RCC 7860 (cell line): ENCODE measurements at places on chromosomes 11 and 22.

DNA sequence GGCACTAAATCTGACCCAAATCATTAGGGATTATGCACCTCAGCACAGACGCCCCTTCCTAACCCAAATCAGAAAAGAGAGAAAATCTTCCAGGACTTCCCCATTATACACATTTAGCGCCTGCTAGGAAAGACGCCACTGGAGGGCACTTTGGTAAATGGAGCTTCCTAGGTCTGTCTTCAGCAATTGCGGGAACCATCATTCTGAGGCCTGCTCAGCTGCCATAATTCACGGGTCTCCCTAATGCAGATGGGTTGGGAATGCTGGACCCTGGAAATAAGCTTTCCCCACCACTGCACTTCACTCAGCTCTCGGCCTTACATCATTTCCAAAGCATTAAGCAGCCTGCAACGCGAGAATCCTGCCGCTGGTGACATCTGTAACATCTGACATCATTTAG, 86.2 kb upstream of the OPCML start:
- DNase-seq = no peak

DNA sequence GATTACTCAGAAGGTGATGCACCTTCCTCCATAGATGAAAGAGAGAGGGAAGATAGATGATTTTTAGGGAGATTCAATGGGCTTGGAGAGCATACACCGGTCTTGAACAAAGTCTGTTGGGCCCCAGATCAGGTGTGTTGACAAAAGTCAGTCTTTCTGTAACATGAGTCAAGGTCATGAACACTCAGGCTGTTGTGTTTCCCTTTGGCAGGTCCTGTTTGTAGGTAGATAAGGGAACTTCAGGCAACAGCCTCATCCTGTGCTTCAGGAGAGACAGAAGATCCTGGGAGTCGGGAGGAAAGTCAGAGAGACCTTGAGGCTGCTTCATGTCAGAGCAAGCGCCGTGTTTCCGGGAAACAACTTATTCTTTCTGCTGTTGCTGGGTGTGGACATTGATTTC, 703.1 kb downstream of the BRD1 start:
- no peak for DNase-seq

DNA sequence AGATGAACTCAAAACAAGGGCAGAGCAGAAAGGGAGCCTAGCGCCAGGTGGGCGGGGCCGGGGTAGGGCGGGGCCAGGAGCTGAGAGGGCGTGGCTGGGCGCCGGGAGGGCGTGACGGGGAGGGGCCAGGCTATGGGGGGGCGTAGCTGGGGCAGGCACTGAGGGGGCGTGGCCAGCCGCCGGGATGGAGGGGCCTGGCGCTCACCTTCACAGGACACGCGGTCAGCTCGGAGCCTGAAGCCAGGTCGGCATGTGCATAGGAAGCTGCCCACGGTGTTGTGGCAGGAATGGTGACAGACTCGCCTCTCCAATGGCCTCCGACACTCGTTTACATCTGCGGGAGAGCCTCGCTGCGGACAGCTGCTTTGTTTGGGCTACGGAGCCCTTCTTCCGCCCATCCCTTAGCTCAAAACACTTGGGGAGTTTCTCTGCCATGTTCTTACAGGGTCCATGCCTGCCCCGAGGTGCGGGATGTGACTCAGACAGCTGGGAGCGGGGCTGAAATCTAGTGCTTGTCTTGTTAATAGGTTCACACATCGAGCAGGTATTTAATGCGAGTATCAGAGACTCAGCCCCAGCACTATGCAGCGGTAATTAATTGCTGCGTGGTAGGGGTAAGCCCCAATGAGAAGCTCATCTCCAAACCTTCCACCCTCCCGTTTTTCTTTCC, 13.4 kb downstream of the VWCE start:
- no peak for DNase-seq

DNA sequence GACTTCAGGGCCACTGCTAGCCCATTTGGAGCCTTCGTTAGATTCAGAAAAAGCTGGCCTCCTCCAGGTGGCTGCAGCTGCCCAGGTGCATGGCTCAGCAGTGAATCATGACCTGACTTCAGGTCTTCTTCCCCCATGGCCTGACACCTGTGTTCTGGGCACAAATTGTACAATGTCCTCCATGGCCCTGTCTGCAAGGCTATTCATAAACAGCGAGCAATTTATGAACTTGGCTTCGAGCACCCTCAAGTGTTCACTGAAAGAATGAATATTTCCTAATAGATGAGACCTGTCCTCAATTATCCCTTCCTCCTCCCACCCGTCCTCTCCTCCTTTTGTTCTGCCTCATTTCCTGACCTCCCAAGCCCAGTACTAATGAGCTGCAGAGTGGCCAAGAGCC, 12.2 kb upstream of the VPS37C start:
- no peak for DNase-seq

- no peak for DNase-seq
These were observed 19.5 kb upstream of the FLRT1 start for GRCh38 chr11:64015935-64016845.

DNA sequence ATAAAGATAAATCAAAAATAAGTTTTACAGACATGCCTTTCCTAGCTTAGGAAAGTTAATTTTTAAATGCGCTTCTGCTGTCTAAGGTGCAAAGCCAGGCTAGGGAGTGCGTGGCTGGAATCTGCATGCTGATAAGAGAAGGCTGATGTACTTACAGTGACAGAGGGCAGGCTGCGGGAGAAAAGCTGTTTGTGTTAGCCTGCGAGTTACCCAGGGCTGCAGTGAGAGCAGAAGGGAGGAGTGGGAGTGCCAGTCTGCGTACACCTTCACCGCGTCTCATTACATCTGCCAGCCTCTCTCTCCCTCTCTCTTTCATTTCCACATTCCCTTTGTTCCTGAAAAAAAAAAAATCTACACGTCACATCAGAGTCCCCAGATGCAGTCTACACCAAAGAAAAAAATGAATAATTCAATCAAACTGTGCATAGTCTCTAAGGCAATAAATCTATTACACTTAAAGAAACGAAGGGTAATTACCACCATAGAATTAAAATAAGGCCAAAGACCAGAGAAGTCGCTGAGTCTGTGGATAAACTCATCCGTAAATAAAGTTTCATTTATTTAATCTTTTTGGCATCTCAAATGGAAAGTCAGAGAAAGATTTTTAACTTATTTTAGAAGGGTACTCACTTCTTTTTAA, 126.4 kb upstream of the C11orf58 start:
- DNase-seq = no peak

DNA sequence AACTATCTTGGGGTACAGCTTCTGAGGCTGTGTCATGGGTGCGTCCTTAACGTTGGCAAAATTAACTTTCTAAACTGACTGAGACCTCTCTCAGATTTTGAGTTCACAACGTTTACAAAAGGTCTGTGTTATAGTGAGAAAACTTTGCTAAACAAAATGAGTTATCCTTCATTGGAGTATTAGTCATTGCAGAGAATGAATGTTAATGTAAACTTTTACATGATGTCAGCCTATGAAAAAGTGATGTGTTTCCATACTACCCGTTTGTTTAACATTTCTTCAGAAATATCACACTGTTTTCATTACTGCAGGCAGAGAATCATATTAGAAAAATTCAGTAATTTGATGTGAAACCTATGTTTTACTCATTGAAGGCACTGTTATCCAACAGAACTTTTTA, 32.1 kb downstream of the HSD17B12 start:
- DNase-seq = no peak

DNA sequence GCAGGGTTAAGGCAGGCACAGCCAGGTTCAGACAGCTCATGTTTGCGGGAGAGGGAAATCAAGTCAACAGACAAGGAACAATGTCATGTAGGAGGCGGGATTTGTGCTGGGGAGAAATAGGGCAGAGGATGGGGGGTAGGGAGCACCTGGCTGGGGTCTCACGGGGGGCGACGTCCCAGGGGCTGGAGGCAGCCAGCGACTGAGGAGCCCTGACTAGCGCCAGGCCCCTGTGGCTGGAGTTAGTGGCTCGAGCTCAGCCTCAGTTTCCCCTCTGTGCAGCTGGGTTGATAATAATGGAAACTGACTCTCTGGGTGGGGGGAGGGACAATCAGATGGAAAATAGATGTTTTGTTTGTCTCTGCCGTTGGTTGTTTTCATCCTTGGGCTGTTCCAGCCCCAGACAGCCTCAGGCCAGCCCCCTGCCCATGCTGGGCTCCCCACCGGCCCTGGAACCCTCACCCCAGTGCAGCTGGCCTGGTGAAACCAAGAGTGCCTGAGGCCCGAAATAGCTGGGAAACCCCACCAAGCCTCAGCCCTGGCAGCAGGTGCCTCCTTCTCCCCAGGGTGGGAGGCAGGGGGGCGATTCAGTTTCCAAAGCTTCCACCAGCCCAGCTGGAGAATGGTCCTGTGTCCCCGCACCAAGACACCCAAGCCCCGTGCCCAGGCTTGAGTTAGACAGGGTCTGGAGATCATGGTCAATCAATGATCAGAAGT, 44.1 kb downstream of the IGLL5 start:
- no peak for DNase-seq

DNA sequence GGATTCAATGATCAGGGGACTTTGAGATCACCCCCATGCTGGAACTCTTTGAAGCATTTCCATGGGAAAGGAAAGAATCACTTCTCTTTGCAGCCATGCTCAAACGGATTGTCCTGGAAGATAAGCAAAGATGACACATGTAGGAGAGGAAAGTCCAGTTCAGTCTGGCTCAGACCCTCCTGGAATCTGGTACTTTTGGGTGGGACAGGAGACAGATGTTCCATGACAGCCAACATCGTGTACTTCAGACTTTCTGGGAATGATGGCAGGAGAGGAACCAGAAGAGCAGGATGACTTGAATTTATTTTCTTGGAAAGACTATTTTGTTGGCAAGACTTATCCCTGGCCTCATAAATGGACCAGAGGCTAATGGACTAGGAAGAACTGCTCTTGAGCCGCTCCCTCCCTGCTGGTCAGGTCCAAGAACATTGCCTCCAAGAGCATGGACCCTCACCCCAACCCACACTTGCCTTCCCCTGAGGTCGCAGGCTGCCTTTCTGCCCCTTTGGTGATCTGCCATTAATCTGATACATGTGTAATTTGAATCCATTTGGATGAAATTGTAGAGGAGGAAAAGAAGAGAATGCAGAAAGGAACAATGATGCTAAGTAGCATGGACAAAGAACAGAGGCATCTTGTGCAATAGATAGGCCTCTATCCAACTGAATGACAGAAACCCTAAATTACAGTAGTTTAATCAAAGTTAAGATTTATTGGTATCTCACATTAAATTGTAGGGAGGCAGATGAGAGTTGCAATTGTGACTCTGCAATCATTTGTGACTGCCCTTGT, 201.0 kb downstream of the SNX19 start:
- no peak for DNase-seq

GRCh38 chr22:19495562-19496323, 16.0 kb downstream of the CDC45 start:
- DNase-seq = no peak

GRCh38 chr11:122808478-122808869, 29.8 kb upstream of the CRTAM start:
- DNase-seq = no peak

- no peak for DNase-seq
These were observed 359.2 kb downstream of the BUD13 start for GRCh38 chr11:116413301-116414242.

GRCh38 chr11:70666311-70666710, 268.0 kb downstream of the CTTN start:
- no peak for DNase-seq

GRCh38 chr11:32427935-32428664, 7.2 kb downstream of the WT1 start:
- no peak for DNase-seq

- DNase-seq = no peak
These were observed 66.8 kb downstream of the CSTPP1 start for GRCh38 chr11:47003180-47003877.

DNA sequence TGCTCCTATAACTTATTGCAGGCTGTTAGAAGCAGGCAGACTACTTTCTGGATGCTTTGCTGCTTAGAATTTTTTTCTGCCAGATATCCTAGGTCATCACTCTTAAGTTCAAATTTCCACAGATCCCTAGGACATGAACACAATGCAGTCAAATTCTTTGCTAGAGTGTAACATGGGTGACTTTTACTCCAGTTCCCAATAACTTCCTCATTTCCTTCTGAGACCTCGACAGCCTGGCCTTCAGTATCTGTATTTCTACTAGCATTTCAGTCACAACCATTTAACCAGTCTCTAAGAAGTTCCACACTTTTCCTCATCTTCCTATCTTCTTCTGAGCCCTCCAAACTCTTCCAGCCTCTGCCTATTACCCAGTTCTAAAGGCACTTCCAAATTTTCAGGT, 60.4 kb upstream of the ZBED5 start:
- DNase-seq = no peak

GRCh38 chr22:49141761-49142160, 685.9 kb downstream of the BRD1 start:
- no peak for DNase-seq

DNA sequence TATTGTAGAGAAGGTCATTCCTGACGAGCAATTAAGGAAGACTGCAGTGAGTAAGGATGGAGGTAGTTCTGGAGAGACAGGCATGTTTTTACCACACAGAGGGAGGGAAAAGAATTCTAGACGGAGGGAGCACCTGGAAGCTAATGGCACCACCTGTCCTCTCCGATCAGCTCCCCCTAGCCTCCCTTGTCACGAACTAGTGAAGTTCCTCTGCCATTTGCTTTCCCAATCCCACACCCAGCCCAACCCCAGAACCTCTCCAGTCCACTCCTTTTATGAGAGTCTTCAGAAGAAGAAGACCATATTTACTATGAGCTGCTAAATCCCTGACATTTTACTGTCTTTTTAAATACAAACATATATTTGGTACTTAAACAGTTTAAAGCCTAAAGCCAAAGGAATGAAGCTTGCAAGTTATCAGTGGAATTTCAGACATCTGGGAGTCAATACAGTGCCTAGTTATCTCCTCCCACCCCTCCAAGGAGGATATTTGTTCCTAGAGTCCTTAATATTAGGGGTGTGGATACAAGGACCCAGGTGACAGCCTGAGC, 46.1 kb upstream of the HSPA8 start:
- no peak for DNase-seq

- DNase-seq = no peak
These were observed 62.0 kb upstream of the ARHGAP42 start for GRCh38 chr11:100625041-100625440.

DNA sequence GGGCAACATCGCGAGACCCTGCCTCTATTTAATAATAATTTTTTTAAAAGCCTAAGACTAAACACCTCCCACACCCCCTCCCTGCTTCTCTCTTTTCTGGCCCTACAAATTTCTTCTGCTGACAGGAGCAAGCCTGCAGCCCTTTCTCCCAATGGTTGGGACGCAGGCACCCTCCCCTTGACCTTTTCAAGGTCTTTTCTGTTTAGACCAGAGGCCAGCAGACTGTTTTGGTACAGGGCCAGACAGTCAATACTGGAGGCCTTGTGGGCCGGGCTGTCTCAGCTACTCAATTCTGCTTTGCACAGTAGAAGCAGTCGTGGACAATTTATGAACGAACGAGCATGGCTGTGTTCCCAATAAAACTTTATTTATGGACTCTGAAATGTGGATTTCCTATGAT, 92.3 kb downstream of the SCN3B start:
- DNase-seq = no peak

- DNase-seq = no peak
These were observed 21.6 kb downstream of the ARVCF start for GRCh38 chr22:19994851-19995610.

GRCh38 chr11:92329137-92329536, 104.5 kb downstream of the FAT3 start:
- no peak for DNase-seq

GRCh38 chr11:129308241-129308865, 67.3 kb upstream of the BARX2 start:
- no peak for DNase-seq

- DNase-seq = no peak
These were observed 7.2 kb downstream of the TRPT1 start for GRCh38 chr11:64218628-64219353.
